WTC11 (cell line): ENCODE measurements at places on chromosomes 5 and 9. TPM values are rescaled to one million over a fixed set of nuclear protein-coding genes. Genes with fewer than 3 reads are reported as not detected.
A peak's percentile ranks its signal among the peaks of the same experiment; 100 is the strongest.

DNA sequence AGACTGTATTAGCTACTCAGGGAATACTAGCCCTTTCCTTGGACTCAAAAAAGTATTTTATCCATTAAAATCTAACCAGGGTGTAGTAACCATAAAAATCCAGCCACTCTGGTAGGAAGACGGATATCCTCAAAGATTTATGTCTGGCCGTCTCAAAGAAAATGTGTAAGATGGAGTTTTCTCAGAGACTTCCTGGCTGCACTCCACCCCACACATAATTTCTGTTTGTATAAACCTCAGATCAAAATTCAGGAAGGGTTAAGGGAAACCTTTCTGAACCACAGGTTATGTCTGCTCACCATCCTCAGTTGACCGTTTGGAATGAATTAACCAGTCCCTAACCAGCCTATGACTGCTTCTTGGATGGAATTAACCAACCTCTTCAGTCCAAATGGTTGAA is 13.8 kb upstream of the SMIM23 start:
- DNase-seq: no peak
- H3K4me3 ChIP-seq: no peak overlapping the region
- peaks cover 7% of the 10 kb centered on the region for H3K4me1 ChIP-seq
- no peak overlapping the region for H3K27ac ChIP-seq
- H3K36me3 ChIP-seq: peaks cover 9% of the 10 kb centered on the region

The SLC6A3 gene
- 0.53 to 0.74 TPM (median 0.64 TPM) in 3 replicates for total RNA-seq

- no peak for DNase-seq
- no peaks in the 10 kb centered on the region for H3K4me1 ChIP-seq
- no peak overlapping the region for H3K4me3 ChIP-seq
- H3K27me3 ChIP-seq: no peaks in the 10 kb centered on the region; the same call in 1 of the 2 replicates
These were observed 38.6 kb downstream of the DMGDH start for GRCh38 chr5:79030663-79031484.

DNA sequence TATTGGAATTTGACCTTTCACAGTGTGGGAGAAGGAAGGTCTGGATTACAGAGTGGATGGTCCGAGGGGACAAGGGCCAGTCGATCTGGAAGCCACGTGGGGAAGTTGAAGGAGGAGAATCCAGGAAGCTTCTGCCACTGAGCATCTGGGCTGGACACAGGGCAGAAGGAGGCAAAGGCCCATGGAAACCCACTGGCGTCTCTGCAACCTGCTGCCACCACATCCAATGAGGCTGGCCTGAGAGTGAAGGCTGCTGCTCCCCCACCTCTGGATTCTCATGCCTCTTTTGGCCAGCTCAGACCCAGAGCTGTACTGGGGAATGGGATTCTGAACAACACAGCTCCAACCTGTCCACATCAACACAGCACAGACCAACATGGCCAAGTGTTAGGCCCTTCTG is 48.9 kb upstream of the BOD1 start:
- DNase-seq: no peak
- H3K27ac ChIP-seq: no peak overlapping the region
- peaks cover 40% of the 10 kb centered on the region for H3K36me3 ChIP-seq
- no peak overlapping the region for H3K4me3 ChIP-seq
- peaks cover 41% of the 10 kb centered on the region for H3K4me1 ChIP-seq

The CLTA gene
- total RNA-seq: 213 to 220 TPM (median 220 TPM) in 3 replicates

GRCh38 chr9:682633-683508 is 158.6 kb upstream of the DMRT1 start:
- no peak for DNase-seq
- no peak overlapping the region for H3K4me3 ChIP-seq
- no peaks in the 10 kb centered on the region for H3K27me3 ChIP-seq
- peaks cover 32% of the 10 kb centered on the region for H3K4me1 ChIP-seq

- peak overlapping the region; percentile 96 for H3K4me3 ChIP-seq
- peak overlapping the region; percentile 78; the same call in 1 of the 2 replicates for H3K27ac ChIP-seq
- peaks cover 25% of the 10 kb centered on the region for H3K36me3 ChIP-seq
- H3K27me3 ChIP-seq: peaks cover 11% of the 10 kb centered on the region
- peaks cover 14% of the 10 kb centered on the region for H3K4me1 ChIP-seq
These were observed 2.5 kb downstream of the FST start for GRCh38 chr5:53482717-53483638.

DNA sequence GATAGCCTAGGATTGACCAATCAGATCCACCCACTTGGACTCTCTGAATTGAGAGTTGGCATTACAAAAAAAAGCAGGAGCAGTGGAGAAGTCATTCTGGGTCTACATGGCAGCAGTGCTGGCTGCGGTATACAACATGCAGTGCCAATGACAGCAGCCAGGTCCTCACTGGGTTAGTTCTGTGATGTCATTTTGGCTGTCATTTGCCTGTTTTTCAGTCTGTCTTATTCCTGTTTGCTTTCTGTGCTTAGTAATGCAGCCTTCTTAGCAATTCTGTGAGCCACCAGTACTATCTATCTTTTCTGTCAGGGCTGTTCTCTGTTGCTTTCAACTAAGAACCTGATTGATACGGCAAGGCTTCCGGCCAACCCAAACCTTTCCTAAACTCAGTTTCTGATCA is 471.8 kb downstream of the BNC2 start:
- no peak for DNase-seq
- H3K36me3 ChIP-seq: no peaks in the 10 kb centered on the region
- H3K4me3 ChIP-seq: no peak overlapping the region
- no peaks in the 10 kb centered on the region for H3K27me3 ChIP-seq
- H3K4me1 ChIP-seq: no peaks in the 10 kb centered on the region

DNA sequence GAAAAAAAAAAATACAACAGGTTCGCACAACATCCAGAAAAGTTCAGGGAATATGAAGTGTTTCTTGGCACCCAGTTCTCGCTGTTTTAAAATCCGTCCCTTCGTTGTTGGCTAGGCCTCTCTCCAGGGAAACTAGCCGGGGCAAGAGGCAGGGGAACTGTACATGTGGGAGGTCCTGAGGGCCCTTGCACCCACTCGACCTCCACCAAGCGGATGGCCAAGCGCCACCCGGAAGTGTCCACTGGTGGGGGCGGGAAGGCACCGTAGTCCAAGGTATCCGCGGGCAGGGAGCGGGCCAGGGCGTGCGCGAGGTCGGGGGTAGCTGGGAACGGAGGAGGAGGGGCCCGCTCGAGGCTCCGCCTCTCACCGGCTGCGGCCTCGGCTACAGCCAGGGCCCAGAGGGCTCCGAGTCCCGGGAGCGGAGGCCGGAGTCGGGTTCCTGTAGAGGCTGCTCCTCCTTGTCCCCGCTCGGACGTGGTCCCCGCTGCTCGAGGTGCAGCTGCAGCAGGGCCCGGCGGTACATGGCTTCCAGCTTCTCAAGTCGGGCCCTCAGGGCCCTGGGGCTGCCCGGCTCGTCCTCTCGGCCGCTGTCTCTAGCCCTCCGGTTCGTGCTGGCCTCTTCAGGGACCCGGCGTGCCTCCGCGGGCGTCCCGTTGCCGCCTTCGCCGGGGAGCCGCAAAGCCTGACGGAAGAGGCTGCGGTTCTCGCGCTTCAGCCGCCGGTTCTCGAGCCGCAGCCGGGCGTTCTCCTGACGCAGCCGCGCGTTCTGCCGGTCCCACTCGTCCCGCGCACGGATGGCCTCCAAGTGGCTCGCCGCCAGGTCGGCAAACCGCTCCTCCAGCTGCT is 720 bp downstream of the TUSC1 start:
- H3K4me1 ChIP-seq: peaks cover 11% of the 10 kb centered on the region
- H3K4me3 ChIP-seq: peak overlapping the region; percentile 65
- DNase-seq: peak; percentile 80
- H3K27me3 ChIP-seq: peaks cover 9% of the 10 kb centered on the region; the same call in 1 of the 2 replicates
- peaks cover 6% of the 10 kb centered on the region for H3K36me3 ChIP-seq

- peaks cover 15% of the 10 kb centered on the region for H3K4me1 ChIP-seq
- peaks cover 27% of the 10 kb centered on the region for H3K27me3 ChIP-seq
- no peak for DNase-seq
- H3K27ac ChIP-seq: no peak overlapping the region
- H3K4me3 ChIP-seq: no peak overlapping the region
These were observed 158.6 kb downstream of the PAPPA start for GRCh38 chr9:116312221-116312620.

The CCDC192 gene
- total RNA-seq: 0.52 to 0.69 TPM (median 0.53 TPM) in 3 replicates

- DNase-seq: no peak
- H3K27me3 ChIP-seq: no peaks in the 10 kb centered on the region
- peaks cover 10% of the 10 kb centered on the region for H3K36me3 ChIP-seq
- no peak overlapping the region for H3K27ac ChIP-seq
- H3K4me1 ChIP-seq: peaks cover 22% of the 10 kb centered on the region
These were observed 18.6 kb downstream of the IRF1 start for GRCh38 chr5:132471944-132472343.

GRCh38 chr9:85041466-85042137 is 372.1 kb downstream of the NTRK2 start:
- H3K4me1 ChIP-seq: peaks cover 6% of the 10 kb centered on the region
- H3K27ac ChIP-seq: no peak overlapping the region
- no peaks in the 10 kb centered on the region for H3K27me3 ChIP-seq
- H3K4me3 ChIP-seq: no peak overlapping the region

The NEUROG1 gene
- total RNA-seq: 0.13 to 0.18 TPM in 2 of 3 replicates, not detected in the other

- H3K4me1 ChIP-seq: peaks cover 10% of the 10 kb centered on the region; the same call in 1 of the 2 replicates
- no peak for DNase-seq
- H3K27me3 ChIP-seq: peaks cover 3% of the 10 kb centered on the region; the same call in 1 of the 2 replicates
- H3K4me3 ChIP-seq: no peak overlapping the region
- peaks cover 35% of the 10 kb centered on the region for H3K36me3 ChIP-seq
- no peak overlapping the region for H3K27ac ChIP-seq
These were observed 394.3 kb downstream of the OSTF1 start for GRCh38 chr9:75482566-75482965.

GRCh38 chr9:1979741-1980367 is 35.3 kb upstream of the SMARCA2 start:
- peaks cover 4% of the 10 kb centered on the region for H3K4me1 ChIP-seq
- 0 out of 2 replicates have a peak, but pooled peaks cover 3% of the 10 kb centered on the region for H3K27me3 ChIP-seq

DNA sequence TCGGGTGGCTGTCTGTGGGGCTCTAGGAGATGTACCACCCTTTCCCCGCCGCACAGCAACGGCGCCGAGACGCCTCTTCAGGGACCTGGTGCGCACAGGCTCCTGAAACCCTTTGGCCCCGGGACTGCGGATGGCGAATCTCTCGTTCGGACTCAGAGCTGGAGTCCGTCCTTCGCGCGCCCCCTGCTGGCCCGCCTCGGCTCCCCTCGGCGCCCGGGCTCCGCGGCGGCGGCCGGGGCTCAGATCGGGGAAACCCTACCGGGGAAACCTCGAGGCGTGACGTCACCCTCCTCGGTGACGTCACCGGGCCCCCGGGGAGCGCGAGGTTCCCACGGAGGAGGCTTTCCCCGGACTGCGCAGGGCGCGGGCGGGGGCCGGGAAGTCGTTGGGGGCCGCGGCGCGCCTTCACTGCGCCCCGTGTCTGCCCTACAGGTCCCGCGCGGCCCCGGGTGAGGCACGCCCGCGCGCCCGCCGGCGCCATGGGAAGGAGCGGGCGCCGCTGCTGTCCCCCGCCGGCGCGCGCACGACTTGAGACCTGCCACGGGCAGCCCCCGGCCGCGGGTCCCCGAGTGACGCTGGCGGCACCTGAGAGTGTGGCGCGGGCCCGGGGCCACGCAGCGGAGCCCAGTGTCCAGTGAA is 7.9 kb downstream of the PRR7 start:
- H3K4me3 ChIP-seq: peak overlapping the region; percentile 81
- peaks cover 36% of the 10 kb centered on the region for H3K4me1 ChIP-seq
- DNase-seq: peak; percentile 92

DNA sequence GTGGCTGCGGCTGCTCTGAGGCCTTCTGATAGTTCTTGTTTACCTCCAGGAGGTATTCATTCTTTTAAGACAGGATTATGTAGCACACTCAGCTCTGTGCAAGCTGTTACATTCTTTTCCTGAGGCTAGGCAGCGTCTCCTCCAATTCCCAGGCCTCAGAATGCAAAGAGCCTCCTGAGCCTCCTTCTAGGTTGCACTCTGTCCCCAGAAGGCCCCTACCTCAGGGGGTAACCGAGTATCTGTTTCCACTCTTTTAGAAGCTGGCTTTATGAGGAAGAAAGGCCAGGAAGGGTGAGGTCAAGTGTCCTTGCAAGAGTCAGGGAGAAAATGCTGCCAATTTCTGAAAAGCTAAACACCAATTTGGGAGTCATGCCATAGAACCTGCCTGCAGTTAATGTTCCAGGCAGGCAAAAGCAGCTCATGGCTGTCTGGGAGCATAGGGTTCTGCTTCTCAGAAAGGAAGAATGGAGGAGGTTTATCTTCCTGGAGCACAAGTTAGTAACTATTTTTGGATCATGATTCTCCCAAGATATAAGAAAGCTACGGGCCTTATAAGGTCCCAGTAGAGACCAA is 178.9 kb downstream of the SEMA6A start:
- no peak for DNase-seq
- peaks cover 9% of the 10 kb centered on the region for H3K4me1 ChIP-seq
- no peak overlapping the region for H3K4me3 ChIP-seq

GRCh38 chr5:61332358-61332749 is 296 bp downstream of the ZSWIM6 start:
- peak overlapping the region; percentile 75 for H3K4me3 ChIP-seq
- DNase-seq: peak; percentile 40
- H3K27me3 ChIP-seq: peaks cover 64% of the 10 kb centered on the region

The CATSPER3 gene
- 0.34 to 0.44 TPM (median 0.37 TPM) in 3 replicates for total RNA-seq

The C8G gene
- 0.85 to 1.7 TPM (median 1.5 TPM) in 3 replicates for total RNA-seq

The C5 gene
- 0.57 to 0.71 TPM (median 0.62 TPM) in 3 replicates for total RNA-seq

- DNase-seq: no peak
- no peak overlapping the region for H3K27ac ChIP-seq
- H3K27me3 ChIP-seq: no peaks in the 10 kb centered on the region
- H3K4me1 ChIP-seq: peaks cover 17% of the 10 kb centered on the region
- no peak overlapping the region for H3K4me3 ChIP-seq
- no peaks in the 10 kb centered on the region for H3K36me3 ChIP-seq
These were observed 122.7 kb upstream of the LPAR1 start for GRCh38 chr9:111161015-111161415.

The TMEM8B gene
- 9.5 to 10.8 TPM (median 10.2 TPM) in 3 replicates for total RNA-seq

GRCh38 chr5:102453716-102454115 is 45.1 kb downstream of the SLCO6A1 start:
- no peak for DNase-seq
- H3K27me3 ChIP-seq: no peaks in the 10 kb centered on the region
- H3K4me1 ChIP-seq: no peaks in the 10 kb centered on the region
- peaks cover 4% of the 10 kb centered on the region; the same call in 1 of the 2 replicates for H3K36me3 ChIP-seq
- H3K27ac ChIP-seq: no peak overlapping the region
- H3K4me3 ChIP-seq: no peak overlapping the region

DNA sequence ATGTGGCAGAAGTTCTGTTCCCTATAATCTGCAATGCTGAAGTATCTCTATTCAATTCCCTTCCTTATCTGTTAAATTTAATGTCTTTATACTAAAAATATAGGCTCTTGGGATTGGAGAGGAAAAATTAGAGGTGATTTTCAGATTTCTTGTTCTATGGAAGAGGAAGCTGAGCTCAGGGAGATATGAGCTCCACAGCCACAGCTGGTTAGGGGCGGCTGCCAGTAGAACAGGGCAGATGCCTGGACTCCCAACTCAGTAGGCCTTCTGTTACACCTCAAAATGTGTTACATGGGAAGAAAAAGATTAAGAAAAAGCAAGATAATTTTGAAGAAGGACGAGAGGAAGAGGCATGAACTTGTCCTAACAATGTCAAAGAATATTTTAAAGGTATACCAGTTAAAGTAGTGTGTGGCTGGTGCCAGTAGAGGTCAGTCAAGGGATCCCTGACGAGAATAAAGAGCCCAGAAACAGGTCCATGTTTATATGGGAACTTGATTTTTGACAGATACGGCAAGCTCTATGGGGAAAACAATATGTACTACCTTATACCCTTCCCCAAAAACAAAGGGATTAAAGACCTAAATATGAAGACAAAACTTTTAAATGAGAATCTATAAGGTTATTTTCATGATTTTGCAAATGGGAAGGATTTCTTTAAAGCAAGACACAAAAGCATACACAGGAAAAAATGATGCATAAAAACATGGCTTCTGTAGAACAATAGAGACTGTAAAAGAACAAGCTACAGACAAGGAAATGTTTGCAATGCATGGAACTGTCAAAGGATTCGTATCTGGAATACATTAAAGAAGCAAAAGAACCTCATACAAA is 28.7 kb downstream of the DNAJC21 start:
- H3K4me1 ChIP-seq: no peaks in the 10 kb centered on the region
- no peak overlapping the region; the same call in 1 of the 2 replicates for H3K27ac ChIP-seq
- no peaks in the 10 kb centered on the region for H3K27me3 ChIP-seq
- DNase-seq: no peak
